ENCODE measurements at places on chromosomes 2 and 18. TPM values are rescaled to one million over a fixed set of nuclear protein-coding genes. Genes with fewer than 3 reads are reported as not detected.

CYTIP gene
- not detected for total RNA-seq

KCNJ13 gene
- not detected for total RNA-seq

KLHL30 gene
- 0.07 TPM for total RNA-seq

GRB14 gene
- 16.0 TPM for total RNA-seq

EHD3 gene
- total RNA-seq = 11.9 TPM

DNA sequence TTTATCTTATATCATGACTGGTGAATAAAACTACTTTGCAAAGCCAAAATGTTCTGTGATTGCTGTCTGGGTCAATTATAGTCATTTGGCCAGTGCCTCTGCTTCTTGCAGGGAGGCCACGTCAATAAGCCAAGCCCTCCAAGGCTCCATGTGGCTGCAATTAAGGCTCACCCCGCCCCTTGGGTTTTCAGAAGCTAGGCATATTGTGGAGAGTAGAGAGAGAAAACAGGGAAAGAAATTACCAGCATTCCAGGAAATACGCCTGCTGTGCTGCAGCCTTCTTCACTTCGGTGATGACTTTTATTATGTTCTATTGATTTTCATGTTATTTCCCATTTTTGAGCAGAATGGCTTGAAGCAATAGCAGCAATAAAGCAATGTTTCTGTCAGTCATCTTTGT is 319.7 kb downstream of the SOX11 start:
- H3K4me1 ChIP-seq = no peaks in the 10 kb centered on the region
- H3K27ac ChIP-seq = no peak overlapping the region
- DNase-seq = peak; percentile 15
- no peaks in the 10 kb centered on the region for H3K27me3 ChIP-seq

- no peaks in the 10 kb centered on the region for H3K4me1 ChIP-seq
- no peak overlapping the region for H3K27ac ChIP-seq
- H3K4me3 ChIP-seq = no peak overlapping the region
- no peaks in the 10 kb centered on the region for H3K27me3 ChIP-seq
- DNase-seq = no peak
Measured at GRCh38 chr18:49625021-49625691, 63.3 kb downstream of the LIPG start.

GRCh38 chr2:221402072-221402471 is 170.0 kb downstream of the EPHA4 start:
- H3K36me3 ChIP-seq = no peaks in the 10 kb centered on the region
- DNase-seq = no peak
- H3K4me3 ChIP-seq = no peak overlapping the region

DNA sequence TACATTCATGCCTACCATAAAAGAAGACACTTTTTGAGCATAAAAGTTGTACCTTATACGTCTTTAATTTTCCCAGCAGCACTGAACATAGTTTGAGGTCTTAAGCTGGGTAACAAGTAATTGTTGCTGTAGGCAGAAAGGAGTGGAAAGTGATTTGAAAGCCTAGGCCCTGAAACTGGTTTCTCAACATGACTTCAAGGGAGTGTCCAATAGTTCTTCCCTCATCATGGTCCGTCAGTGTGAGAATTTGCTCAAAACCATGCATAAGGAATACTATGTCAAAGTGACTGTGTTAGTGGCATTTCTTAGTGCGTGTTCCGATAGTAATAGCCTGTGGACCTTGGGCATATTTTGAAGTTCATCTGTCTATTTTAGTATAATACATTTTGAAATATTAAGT is 463.1 kb downstream of the PTPRM start:
- no peaks in the 10 kb centered on the region for H3K27me3 ChIP-seq
- H3K4me3 ChIP-seq = no peak overlapping the region
- H3K4me1 ChIP-seq = peaks cover 5% of the 10 kb centered on the region

DNA sequence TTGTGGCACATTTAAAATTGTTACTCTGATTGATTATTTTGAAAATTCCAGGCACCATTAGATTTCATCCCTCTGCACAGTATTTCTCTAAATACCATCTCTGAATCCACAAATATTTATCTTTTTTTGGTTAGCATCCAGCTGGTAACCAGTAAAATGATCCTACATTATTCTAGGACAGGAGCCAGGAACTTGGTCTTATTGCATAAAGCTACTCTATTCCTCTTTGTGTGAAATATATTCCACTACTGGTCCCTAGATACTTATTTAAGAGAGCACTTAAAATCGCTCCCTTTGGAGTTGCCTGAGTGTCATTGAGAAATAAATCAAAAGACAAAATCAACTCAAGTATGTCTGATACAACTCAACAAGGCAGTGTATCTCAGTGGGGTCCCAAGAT is 7.4 kb upstream of the MBOAT2 start:
- no peak overlapping the region for H3K27ac ChIP-seq
- no peaks in the 10 kb centered on the region for H3K4me1 ChIP-seq
- H3K4me3 ChIP-seq = no peak overlapping the region

DNA sequence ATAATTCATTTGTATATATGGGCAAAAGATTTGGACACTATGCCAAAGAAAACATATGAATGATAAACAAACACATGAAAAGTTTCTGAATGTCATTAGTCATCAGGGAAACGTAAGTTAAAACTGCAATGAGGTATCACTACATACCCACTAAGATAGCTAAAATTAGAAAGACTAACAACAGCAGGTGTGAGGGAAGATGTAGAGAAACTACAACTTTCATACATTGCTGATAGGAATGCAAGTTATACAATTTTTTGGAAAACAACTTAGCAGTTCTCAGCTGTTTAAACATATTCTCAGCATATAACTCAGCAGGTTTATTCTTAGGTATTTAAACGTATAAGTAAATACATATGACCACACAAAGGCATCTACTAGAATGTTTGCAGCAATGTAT is 563.5 kb upstream of the KLHL29 start:
- H3K4me3 ChIP-seq = no peak overlapping the region
- DNase-seq = no peak
- H3K36me3 ChIP-seq = no peaks in the 10 kb centered on the region
- H3K4me1 ChIP-seq = no peaks in the 10 kb centered on the region
- H3K27me3 ChIP-seq = no peaks in the 10 kb centered on the region

DNA sequence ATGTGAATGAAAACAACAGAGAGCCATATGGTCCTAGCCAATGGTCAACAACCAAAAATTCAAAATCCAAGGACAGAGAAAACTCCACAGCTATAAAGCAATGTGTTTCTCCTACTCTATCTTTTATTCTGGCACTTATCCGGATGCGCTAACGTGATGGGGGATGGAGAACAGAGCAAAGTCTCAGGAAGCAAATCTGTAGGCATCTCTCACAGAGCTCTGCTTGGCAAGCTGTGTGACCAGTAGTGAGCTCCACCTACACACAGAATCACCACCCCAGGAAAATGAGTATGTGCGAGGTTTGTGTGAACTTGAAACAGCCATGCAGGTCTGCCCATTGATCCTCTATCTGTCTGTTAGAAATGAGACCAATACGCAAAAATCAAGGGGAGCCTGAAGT is 584.3 kb downstream of the BCL11A start:
- H3K27me3 ChIP-seq = no peaks in the 10 kb centered on the region
- no peak overlapping the region for H3K27ac ChIP-seq
- H3K4me3 ChIP-seq = no peak overlapping the region
- H3K36me3 ChIP-seq = no peaks in the 10 kb centered on the region
- no peaks in the 10 kb centered on the region for H3K4me1 ChIP-seq
